Activated CD8-positive, alpha-beta memory T cell treated with anti-CD3 and anti-CD28 coated beads for 48 hours (primary cell): ENCODE measurements at places on chromosomes 1 and 21.

DNA sequence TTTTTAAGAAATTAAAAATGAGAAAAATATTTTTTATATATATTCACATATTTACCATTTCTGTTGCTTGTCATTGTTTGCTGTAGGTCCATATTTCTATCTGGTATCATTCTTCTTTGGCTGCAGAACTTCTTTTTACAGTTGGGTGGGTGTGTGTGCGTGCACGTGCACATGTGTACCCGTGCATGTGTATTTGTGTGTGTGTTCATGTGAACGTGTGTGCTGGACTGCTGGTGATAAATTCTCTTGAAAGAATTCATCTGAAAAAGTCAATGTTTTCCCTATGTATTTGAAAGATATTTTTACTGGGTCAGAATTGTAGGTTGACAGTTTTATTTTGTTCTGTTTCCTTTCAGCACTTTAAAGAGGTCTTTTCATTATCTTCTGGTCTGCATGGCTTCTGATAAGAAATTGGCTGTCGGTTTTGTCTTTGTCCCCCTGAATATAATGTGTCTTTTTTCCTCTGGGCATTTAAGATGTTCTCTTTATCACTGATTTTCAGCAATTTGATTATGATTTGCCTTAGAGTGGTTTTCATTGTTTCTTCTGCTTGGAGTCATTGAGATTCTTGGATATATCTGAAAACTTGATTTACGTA lies 34.5 kb upstream of the DPH5 start:
- no peak for DNase-seq

DNA sequence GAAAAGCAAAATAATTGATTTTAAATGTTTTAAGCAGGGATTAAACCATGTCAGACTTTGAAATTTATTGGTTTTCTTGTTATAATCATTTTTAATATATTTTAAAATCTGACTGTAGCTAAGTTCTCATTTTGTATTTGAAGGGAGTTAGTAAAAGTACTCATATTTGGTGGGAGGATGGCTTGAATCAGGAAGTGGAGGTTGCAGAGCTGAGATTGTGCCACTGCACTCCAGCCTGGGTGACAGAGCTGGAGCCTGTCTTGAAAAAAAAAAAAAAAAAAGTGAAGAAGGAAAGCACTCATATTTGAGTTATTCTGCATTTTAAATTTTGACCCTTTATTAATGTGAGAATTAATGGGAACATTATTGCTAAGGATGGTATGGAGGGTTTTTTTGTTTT lies 106.0 kb downstream of the RABGAP1L start:
- no peak for DNase-seq

DNA sequence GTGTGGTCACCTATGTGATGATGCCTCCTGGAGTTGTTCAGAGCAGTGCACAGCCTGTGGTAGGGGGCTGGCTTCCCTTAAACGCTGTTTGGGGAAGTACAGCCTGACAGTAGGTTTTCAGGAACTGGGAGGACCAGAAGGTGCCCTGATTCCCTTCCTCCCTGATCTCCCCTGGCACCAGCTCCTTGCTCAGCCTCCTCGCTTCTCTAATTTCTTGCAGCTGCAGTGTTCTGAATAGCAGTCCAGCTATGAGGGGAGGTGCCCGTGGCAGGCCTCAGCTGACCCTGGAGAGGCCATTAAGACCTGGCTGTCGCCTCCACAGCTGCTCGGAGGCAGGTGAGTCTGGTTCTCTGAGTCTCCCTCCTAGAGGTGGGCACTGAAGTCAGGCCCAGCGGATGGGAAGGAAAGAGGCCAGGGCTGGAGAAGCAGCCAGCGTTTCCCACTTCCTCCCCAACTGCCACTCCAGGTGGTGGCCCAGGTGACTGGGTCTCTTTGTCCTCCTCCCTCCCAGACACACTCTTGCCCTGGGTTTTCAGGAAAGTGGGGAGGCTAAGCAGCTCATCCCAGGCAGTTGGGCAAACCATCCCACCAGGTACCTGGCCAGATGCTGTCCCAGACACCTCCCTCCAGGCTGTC lies 52.0 kb upstream of the RPL11 start:
- no peak for DNase-seq

- DNase-seq = no peak
Observed at GRCh38 chr1:229470406-229471043, 36.6 kb upstream of the ACTA1 start.

DNA sequence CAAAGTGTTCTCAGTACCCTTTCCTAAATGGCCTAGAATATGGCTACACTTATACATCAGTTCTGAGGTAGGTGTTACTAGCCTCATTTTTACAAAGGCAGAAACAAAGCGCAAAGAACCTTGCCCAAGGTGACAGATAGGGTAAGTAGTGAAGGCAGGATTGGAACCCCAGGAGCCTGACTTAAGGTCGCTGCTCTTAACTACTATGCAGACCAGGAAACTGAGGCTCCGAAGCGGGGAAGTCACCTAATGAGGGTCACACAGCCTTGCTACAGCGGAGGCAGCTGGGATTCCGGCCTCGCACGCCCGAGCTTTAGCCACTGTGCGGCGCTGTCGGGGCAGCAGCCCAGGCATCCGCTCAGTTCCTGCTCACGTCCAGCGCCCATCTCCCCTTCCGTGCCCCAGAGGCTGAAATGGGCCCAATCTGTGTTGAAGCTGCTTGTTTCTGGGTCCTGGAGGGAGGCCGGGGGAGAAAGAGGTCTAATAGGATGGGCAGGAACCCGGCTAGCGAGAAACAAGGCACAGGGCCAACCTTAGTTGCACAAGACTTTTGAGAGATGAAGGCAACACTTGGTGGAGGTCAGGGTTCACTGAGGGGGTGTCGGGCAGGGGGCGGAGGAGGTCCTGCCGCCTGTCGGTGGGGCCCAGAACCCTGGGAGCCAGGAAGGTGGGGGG lies 1.4 kb upstream of the FOXD2 start:
- peak; percentile 70 for DNase-seq

DNA sequence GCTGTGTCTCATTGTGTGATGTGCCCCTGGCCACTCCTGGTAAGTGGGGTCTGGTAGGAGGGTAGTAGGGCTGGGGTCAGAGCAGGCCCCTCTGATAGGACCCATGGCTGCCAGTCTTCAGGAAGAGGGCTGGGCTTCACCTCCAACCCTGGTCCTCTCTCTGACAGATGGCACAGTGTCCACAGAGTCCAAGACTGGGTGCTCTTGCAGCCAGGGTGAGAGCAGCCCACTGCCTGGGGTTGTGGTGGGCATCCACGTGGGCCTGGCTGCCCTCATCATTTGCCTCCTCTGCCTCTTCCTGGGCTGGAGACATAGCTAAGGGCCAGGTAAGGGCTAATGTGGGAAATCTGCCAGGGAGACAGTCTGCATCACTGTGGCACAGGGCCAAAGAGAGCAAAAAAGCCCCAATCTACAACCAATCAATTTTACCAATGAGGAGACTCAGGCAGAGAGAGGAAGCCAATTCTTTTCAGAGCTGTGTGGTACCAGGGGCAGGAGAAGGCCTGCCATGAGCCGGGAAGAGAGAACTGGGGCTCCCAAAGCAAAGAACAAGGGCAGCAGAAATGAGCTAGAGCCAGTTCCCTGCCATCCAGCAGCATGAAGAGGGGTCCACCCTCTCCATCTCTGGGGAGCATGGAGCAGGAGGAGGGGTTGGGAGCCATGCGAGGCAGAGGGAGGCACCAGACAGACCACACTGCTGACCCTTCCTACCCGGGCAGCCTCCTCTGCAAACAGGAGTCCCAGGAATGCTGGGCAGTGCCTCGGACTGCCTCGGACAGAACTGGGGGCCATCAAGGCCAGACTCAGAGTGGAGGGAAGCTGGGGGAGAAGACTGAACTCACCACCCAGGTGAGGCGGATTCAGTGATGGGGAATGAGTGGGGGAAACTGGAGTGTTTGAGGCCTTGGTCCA lies 26.8 kb downstream of the SLC27A3 start:
- DNase-seq = no peak

GRCh38 chr21:34830386-34831170 lies 161.8 kb downstream of the CLIC6 start:
- DNase-seq = no peak

GRCh38 chr1:245217853-245218608 lies 63.2 kb downstream of the KIF26B start:
- DNase-seq = no peak

DNA sequence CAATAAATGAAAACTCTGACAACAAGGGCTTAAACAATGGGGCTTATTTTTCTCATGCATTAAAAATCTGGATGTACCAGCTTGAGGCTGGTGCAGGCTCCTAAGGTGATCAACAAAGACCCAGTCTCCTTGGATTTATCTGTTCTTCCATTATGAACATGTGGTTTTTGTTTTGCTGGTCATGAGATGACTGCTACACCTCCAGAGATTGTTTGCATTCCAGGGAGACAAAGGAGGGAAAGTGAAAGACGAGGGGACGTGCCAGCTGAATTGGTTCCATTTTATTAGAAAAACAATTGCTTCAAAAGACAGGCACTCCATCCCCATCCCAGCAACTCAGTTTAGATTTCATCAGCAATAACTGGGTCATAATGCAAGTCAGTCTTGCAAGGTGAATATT lies 90.9 kb upstream of the KCNK1 start:
- no peak for DNase-seq

DNA sequence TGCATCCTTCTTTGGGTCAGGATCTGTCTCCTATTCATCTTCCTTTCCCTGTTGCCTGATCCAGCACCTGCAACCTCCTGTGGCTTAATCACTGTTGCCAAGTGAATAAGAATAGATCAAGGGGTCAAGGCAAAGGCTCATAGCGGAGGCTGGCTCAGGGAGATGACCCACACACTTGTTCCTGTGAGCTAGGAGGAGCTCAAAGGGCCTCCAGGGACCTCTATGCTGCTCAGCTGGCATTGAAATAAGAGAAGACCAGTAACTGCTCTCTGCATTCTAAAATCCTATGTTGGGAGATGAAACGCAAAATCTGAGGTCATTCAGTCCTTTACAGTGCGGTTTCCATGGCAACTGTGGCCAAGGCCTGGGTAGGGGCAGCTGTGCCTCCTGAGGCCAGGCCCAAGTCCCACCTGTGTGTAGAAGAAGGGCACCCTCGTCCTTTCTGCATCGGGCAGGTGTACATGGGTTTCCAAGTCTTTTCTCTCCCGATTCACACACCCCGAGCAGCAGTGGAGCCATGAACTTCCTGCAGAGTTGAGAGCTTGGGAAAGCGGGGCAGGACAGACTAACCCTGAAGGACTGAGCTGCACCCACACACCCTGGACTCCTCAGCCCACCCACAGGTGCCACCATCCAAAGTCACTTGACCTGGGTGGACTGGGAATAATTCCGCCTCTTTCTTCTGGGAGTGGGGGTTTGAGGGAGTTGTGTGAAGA lies 27.8 kb upstream of the STUM start:
- no peak for DNase-seq

- no peak for DNase-seq
Observed at GRCh38 chr1:178037510-178038253, 56.2 kb upstream of the RASAL2 start.

- no peak for DNase-seq
Observed at GRCh38 chr1:32798191-32798590, 19.0 kb downstream of the YARS1 start.

DNA sequence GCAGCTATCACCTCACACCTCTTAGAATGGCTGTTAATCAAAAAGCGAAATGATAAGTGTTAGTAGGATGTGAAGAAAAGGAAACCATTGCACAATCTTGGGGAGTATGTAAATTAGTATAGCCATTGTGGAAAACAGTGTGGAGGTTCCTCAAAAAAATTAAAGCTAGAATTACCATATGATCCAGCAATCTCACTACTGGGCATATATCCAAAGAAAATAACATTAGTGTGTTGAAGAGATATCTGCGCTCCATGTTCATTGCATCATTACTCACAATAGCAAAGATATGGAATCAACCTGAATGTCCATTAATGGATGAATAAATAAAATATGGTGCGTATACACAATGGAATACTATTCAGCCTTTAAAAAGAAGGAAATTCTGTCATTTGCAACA lies 68.9 kb downstream of the SNRPE start:
- no peak for DNase-seq

- no peak for DNase-seq
Observed at GRCh38 chr21:45997205-45997494, 15.6 kb downstream of the COL6A1 start.

GRCh38 chr1:166933633-166934032 lies 41.7 kb downstream of the ILDR2 start:
- no peak for DNase-seq

DNA sequence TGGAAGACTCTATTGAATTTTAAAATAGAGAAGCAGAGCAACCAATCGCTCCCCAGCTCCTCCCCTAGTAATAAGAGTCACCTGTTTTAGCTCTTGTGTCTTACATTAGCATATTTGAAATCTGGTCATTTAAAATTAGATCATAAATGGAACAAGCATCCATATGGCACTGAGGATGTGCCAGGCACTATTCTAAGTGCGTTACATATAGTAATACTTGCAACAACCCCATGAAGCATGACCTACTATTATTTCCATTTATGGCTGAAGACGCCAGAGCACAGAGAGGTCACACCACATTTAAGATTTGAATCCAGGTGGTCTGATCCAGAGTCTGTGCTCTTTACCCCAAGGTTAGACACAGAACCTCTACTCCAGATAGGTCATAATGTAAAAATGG lies 82.0 kb upstream of the HIVEP3 start:
- no peak for DNase-seq

DNA sequence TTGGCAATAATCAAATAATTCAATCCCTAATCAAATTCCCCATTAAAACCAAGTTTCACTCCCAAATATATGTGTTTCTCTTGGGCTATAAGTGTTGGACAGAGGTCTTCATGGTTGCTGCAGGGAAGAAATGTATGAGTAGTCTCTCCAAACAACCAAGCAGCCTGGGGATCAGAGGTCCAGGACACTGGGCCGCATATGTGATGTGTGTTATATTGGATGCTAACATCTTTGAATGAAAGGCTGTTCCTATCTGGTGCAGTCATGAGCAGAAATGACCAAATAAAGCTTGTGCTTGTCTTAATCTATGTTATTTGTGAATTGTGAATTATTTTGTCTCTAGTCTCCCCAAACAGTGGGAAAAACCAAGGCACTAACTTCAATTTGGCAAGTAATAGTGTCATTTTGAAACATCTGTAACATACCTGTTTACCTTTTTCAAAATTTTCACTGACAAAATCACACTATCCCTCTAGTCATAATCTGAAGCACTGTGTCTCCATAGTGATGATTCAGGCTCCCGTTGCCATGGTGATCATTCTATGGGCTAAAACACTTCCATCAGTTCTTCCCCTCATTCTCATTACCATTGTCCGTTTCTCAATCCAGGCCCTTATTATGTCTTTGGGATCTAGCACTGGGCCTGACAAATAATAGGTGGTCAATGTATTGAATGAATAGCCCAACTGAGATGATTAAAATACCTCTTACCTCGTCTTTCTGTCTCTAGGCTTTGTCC lies 12.5 kb upstream of the TADA1 start:
- no peak for DNase-seq
